Left renal cortex interstitium (tissue), 4 donors: ENCODE measurements at places on chromosomes 1 and 21.

GRCh38 chr1:54835131-54835898 lies 34.2 kb upstream of the TTC22 start:
- no peak for DNase-seq

GRCh38 chr1:71118086-71118485 lies 37.3 kb upstream of the ZRANB2 start:
- DNase-seq, result no peak

DNA sequence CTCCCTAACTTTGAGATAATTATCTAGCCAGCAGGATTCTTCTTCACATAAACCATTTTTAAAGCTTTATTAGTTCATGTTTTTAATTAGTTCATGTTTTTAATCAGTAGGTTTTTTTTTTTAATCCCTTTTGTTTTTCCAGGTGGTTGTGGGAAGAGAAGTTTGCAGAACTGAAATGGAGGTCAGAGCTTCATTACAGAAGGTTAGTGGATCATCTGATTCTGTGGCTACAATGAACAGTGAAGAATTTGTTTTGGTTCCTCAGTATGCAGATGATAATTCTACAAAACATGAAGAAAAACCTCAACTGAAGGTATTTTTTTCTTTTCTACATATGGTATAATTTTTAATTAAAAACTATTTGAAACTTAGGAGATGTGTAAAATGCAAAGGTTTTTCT lies 59.7 kb downstream of the RABGAP1L start:
- DNase-seq, result no peak

GRCh38 chr1:62962901-62963776 lies 179.2 kb downstream of the ATG4C start:
- no peak for DNase-seq

- DNase-seq, result no peak
These were observed 28.1 kb downstream of the KCNA10 start for GRCh38 chr1:110490791-110491451.

GRCh38 chr1:48107516-48107915 lies 110.3 kb upstream of the TRABD2B start:
- no peak for DNase-seq

DNA sequence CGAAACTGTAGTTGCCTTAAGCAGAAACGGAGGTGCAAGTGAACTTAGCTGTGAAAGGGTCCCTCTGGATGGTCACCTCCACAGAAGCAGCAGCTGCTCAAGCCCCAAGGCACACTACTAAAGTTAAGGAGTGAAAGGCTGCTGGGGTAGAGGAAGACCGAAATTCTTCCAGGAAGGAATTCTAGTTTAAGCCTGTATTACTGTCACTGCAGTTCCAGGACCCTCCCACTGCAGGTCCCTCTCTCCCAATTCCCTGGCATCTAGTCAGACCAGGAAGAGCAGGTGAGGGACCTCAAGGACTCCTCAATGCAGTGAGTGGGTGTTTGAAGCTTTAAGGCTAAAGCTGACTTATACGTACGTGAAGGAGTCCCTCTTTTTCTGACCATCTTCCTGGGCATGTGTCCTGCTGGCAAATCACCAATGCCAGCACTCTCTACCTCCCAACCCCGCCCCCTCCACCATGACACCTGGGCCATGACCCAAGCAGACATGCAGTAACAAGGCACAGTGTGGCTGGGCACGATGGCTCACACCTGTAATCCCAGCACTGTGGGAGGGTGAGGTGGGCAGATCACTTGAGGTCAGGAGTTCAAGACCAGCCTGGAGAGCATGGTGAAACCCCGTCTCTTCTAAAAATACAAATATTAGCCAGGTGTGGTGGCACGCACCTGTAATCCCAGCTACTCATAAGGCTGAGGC lies 57.2 kb downstream of the TGFBR3 start:
- no peak for DNase-seq

DNA sequence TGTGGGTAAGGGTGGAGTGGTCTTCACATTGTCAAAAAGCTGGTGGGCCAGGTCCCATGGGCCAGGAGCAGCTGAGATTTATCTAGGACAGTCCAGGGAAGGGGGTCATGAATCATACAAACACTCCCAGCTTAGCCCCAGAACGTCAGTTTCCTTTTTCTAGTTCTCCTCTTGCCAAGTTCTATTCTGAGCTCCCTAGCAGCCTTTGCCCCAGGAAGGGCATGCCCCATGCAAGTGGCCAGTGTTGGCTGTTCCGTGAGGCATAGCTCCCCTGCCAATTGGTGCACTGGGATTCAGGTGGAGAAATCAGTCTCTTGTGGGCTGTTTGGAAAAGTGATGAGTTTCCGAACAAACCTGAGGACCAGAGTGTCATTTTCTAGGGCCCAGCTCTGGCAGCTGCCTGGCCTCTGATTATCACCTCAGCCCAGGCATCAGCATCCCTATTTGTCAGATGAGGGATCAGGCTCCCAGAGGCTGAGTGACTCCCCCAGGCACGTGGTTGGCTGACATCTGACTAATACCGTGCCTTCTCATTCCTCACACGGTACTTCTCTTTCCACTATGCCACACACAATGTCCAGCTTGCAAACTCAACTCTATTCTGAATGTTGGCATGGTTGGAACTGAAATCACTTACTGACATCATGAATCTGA lies 14.2 kb upstream of the MYOM3 start:
- no peak for DNase-seq

- no peak for DNase-seq
These were observed 202.7 kb downstream of the KCNK2 start for GRCh38 chr1:215285013-215285800.

DNA sequence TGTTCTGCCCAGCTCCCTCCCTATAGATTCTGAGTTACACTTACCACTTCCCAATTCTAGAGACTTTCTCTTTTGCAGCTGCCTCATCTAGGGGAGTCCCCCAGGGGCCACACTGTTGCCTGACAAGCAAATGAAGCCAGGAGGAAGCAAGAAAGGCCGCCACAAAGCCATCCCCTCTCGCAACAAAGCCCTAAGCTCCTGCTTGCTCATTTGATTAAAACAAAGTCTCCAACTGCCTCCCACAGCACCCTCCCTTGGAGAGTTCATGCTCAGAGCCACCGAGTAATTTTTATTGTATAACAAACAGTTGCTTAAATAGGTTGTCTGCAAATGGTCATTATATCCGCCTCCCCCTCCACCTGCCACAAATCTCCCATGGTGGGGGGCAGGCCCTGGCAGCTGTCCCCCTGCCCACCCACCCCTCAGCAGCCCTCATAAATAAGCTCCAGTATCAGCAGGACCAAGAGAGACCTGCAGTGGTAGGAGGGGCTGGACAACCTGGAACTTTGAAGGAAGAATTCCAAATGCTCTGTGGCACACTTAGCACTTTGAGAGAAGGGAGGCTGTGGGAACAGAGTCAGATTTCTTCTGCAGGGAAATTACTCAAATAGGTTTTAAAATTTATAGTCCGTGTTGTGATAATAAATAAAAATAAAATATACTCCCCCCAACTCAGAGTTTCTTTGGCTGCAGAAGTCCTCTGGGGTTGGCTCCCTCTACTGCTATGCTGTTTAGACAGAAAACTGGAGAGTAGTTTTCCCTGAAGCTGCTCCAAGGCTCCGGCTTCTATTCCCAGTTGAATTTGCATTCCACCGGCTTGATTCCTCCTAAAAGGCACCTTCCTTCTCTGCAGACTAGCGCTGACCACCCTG lies 237.5 kb downstream of the TTLL7 start:
- DNase-seq, result peak; percentile 65

DNA sequence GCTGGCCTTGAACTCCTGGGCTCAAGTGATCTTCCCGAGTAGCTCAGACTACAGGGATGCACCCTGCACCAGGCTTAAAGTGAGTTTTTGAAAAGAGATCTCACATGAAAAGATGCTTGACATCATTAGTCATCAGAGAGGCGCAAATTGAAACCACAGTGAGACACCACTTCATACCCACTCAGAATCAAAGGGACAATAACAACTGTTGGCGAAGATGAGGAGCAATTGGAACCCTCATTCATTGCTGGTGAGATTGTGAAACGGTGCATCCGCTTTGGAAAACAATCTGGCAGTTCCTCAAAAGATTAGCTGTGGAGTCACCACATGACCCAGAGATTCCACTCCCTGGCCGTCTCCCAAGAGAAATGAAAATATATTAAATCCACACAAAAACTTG lies 122.3 kb downstream of the PGBD5 start:
- no peak for DNase-seq

GRCh38 chr1:229991104-229991513 lies 75.9 kb upstream of the GALNT2 start:
- no peak for DNase-seq

DNA sequence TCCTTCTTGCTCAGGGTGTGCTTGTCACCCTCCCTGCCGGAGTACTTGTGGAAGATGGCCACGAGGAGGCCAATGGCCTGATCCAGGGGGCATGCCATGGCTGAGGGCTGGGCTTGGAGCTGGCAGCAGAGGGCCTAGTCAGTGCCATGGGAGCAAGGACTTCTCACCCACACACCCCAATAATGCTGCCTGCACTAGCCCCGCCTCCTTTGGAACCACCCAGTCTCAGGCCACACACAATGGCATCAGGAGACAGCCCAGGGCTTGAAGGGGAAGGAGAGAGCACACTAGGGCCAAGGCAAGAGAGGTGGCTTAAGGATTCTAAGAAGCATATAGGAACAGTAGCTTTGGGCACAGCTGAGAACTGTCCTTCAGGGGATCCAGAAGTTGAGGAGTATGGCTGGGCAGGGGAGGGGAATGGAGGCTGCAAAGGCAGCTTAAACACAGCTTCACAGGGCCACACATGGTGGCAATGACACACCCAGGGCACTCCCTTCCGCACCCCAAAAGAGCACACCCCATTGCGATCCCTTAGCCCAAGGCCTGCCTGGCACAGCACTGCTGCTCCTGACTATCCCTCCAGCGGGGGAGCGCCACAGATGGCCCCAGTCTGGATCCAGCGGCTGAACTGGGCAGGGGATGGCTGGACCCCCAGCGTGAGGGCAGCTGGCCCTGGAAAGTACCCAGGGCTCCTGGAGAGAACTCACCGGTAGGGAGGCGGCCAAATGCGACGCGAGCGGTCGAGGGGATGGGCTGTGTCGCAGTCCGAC lies at the start of gene S100A6:
S100A6 (minus strand) TSS at position 750 of the 770 bp plus-strand sequence; CDS start at position 98, 652 bp downstream.
- DNase-seq, result no peak

DNA sequence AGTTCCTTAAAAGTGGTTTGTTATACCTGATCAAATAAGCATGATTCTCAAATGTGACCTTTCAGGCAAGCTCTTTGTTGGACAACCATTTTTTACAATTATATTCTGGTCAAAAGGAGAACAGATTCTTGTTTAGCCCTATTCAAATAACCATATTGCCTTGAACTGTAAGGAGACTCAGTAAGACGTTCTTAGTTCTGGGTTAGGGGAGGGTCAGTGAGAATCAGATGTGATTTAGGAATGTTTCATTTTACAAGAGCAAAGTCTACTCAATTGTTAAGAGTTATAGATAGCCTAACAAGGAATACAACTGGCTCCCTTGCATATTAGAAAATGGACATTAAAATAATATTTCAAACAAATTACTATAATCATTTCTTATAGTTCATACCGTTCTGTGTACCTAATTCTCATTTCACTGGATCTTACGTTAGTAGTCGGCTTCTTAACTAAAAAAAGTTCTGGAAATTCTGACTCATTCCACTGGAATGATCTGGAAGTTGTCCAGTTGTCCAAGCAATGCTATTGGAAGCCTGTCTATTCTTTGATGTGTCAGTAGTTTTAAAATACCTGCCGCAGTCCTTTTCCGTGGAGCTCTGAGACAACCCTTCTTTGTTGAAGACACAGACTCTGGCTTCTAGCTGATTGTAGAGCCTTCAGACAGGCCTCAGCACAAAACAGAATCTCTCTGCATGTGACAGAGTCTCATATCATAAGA lies 88.8 kb downstream of the MAST2 start:
- no peak for DNase-seq

GRCh38 chr1:192766009-192766625 lies 42.7 kb upstream of the RGS2 start:
- DNase-seq, result no peak

- DNase-seq, result no peak
These were observed 139.1 kb upstream of the CHRM3 start for GRCh38 chr1:239247285-239247684.

GRCh38 chr1:208028526-208028925 lies 117.6 kb upstream of the CD34 start:
- no peak for DNase-seq

DNA sequence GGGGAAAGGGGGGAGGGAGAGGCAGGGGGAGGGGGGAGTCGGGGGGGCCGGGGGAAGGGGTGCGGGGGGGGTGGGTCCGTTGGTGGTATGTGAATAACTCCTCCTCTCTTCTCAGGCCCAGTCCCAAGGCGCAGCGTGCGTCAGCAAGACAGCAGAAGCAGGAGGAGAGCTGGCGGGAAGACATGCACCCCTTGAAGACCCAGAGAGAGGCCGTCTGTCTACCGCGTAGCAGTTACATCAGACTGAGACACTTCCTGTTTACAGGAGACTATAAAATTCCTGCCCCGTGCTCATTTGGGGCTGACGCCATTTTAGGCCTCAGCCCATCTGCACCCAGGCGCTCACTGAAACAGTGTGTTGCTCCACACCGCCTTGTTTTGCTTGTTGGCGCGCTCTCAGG lies 55.3 kb downstream of the SETD4 start:
- DNase-seq, result no peak

- no peak for DNase-seq
These were observed 20.9 kb downstream of the SZT2 start for GRCh38 chr1:43410571-43410970.

DNA sequence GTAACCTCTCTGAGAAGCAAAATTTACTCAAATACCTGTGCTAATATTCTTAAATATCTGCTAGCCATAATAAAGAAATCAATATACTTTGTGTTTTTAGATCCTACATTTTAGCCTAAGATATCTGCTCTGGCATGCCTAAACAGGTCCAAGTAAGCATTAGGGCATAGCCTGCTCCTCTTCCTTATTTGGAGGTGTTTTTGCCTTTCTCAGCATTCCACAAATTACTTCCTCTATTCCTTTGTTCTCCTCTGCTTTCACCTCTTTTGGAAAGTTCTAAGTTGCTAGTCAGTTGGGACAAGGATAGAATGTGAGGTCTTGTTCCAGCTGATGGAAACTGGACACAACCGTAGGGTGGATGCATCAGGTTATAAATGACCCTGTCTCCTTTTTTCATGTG lies 7.2 kb upstream of the OR10X1 start:
- DNase-seq, result no peak

DNA sequence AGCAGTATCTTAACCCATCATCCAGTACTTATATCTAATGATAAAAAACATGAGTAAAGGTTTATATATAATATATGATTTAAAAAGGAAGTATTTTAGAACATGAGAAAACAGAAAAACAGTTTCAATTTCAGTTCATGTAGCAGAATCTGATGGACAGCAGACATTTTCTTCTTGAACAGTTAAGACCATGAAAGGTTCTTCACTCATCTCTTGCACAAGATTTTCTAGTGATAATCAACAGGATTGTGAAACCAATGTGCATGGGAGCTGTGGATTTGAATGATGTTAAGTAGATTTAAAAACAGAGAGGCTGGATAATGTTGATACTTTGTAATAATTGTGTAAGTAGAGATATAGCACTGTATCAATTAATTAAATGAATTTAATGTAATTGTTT lies 1297.6 kb downstream of the BRINP3 start:
- no peak for DNase-seq

- no peak for DNase-seq
These were observed 110.9 kb downstream of the KCNN3 start for GRCh38 chr1:154759196-154759595.
